ENCODE measurements at places on chromosomes 6 and 20. TPM values are rescaled to one million over a fixed set of nuclear protein-coding genes. Genes with fewer than 3 reads are reported as not detected.
A peak's percentile ranks its signal among the peaks of the same experiment; 100 is the strongest.

- no peaks in the 10 kb centered on the region for H3K36me3 ChIP-seq
- peaks cover 34% of the 10 kb centered on the region for H3K4me1 ChIP-seq
- no peak for DNase-seq
- peak overlapping the region; percentile 79 for H3K27ac ChIP-seq
These were observed 4.0 kb upstream of the FAM110A start for GRCh38 chr20:829551-829950.

DNA sequence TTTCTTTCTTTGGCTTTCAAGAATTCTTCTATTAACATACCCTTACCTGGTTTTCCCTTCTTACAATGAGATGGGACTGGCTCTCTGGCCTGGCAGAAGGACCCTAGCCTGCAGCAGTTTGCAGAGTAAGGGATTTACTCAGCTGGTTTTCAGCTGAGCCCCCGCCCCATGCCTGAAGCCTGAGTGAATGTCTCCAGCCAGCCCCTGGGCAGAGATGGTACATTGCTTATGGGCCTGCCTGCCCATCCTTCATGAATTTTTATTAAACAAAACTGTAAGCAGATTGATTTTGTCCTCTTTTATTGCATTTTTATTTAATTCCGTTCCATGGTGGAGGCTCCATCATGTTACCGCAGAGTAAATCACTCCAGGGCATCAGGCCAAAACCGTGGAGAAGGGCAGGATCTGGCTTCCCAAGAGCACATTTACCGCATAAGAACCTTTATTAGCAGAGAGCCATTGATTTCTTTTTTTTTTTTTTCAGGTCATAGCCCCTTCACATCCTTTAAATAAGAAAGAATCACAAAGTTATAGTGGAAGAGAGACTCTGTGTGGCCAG is 316.2 kb downstream of the DHX35 start:
- no peaks in the 10 kb centered on the region for H3K36me3 ChIP-seq
- DNase-seq, result no peak
- no peaks in the 10 kb centered on the region for H3K27me3 ChIP-seq
- H3K4me3 ChIP-seq, result no peak overlapping the region

DNA sequence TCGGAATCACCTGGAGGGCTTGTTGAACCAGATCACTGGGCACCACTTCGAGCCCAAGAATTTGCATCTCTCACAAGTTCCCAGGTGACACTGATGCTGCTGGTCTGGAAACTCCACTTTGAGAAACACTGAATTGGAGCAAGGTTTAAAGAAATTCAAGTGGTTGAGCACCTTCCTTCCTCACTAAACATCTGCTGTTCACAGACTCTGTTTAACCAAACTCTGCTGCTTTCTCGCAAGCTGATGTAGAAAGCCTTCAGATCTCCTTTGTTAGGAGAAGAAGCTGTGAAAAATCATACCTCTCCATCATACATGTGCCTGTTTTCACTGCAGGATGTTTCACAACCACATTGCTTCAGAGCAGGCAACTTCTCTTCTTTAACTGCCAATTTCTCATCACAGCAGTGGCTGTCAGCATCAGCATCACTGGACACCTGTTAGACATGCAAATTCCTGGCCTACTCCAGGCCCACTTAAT is 87.5 kb upstream of the TOP1 start:
- H3K4me3 ChIP-seq, result no peak overlapping the region
- H3K36me3 ChIP-seq, result no peaks in the 10 kb centered on the region
- peaks cover 31% of the 10 kb centered on the region for H3K27me3 ChIP-seq
- no peak overlapping the region for H3K27ac ChIP-seq
- H3K4me1 ChIP-seq, result no peaks in the 10 kb centered on the region
- DNase-seq, result no peak

DNA sequence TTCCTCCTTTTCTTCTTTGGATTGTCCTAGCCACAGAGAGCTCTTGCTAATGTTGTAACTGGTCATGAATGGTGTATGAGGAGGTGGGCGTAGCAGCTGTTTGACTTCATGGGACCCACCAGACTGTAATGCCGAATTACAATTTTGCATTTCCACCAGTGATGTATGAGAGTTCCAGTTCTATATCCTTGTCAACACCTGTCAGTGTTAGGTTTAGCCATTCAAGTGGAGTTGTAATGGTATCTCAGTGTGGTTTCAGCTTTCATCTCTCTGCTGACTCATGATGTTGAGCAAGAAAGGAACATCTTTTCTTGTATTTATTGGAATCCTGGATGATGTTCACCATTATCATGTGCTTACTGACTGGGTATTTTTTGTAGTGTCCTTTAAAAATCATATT is 5.1 kb downstream of the IGF2R start:
- H3K27me3 ChIP-seq, result no peaks in the 10 kb centered on the region
- peak; percentile 69 for DNase-seq
- H3K4me1 ChIP-seq, result peaks cover 73% of the 10 kb centered on the region

- H3K4me3 ChIP-seq, result no peak overlapping the region
- DNase-seq, result peak; percentile 29
- H3K27me3 ChIP-seq, result no peaks in the 10 kb centered on the region
- no peak overlapping the region for H3K27ac ChIP-seq
- peaks cover 11% of the 10 kb centered on the region for H3K4me1 ChIP-seq
These were observed 16.5 kb downstream of the PPP1R10 start for GRCh38 chr6:30600451-30600961.

DNA sequence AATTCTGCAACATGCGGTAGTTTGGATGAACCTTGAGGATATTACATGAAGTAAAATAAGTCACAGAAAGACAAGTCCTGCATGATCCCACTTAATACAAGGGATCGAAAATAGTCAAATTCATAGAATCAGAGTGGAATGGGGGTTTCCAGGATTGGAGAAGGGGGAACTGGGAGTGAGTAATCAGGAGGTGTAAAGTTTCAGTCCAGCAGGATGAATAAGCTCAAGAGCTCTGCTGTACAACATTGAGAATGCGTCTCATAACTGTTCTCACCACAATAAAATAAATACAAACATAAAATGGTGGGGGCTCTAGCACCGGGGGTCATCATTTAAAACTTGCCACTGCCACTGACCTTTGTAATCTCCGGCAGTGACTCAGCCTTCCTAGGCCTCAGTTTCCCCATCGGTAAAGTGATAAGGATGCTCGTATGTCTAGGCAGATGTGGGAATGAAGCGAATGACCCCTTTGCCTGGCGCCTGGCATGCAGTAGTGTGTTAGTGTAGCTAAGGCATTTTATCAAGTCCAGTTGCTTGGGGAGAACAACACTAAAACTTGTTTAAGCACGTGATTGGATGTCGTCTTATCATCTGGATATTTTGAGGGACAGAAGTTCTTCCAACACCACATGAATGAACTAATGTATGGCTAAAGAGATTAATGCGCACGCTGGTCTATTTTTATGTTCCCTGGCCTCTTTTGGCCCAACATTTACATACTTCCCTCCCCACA is 421.1 kb downstream of the QKI start:
- no peak overlapping the region for H3K27ac ChIP-seq
- H3K27me3 ChIP-seq, result peaks cover 37% of the 10 kb centered on the region
- no peaks in the 10 kb centered on the region for H3K36me3 ChIP-seq
- H3K4me1 ChIP-seq, result peaks cover 4% of the 10 kb centered on the region

- H3K27ac ChIP-seq, result peak within 1 kb of the TSS; percentile 86
- peaks cover 19% of the 10 kb centered on the region for H3K4me1 ChIP-seq
- H3K4me3 ChIP-seq, result peak within 1 kb of the TSS; percentile 51
- no peaks in the 10 kb centered on the region for H3K27me3 ChIP-seq
These were observed at the start of gene TRIM38 for GRCh38 chr6:25962149-25963127. TSS of gene TRIM38 (plus strand) at chr6:25962802. CDS start at chr6:25966523, 3,721 bp downstream.

DNA sequence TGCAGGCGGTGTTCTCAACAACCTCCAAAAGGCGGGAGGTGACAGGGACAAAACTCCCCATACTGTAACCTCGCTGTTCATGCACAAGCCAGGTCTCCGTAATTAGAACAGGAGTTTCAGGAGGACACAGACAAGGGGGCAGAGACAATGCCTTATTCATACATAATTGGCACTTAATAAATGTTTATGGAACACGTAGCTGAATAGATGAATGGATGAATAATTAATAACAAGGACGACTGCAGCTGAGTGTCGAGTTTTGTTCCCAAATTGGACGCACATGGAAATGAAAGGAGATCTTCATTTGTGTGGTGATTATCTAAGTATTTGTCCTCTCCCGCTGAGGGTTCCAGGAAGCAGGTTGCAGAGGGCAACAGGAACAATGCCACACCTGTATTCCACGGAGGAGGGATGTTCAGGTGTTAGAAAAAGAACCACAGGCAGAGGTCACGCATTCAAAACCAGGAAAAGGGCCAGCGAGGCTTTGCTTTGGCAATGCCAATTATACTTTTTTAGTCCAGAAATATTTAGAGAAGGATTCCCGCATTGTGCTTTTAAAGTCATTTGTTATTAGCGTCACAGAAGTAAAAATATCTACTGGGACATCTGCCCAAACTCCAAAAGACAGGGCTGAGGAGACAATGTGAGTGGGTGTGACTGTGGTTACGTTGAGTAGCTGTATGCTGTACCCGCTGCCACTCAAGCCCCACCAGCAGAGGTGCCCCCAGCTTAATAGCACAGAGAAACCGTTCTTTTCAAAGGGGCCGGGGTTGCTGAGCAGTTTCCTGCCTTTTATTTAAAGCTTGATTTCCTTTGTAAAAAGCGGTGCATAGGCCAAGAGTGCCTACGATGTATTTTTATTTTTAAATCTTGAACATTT is 123.3 kb downstream of the PXDC1 start:
- H3K27ac ChIP-seq, result no peak overlapping the region
- DNase-seq, result no peak
- no peak overlapping the region for H3K4me3 ChIP-seq
- peaks cover 64% of the 10 kb centered on the region for H3K27me3 ChIP-seq

GRCh38 chr6:72631480-72631879 is 9.6 kb downstream of the KCNQ5 start:
- no peak for DNase-seq
- H3K27me3 ChIP-seq, result no peaks in the 10 kb centered on the region
- no peaks in the 10 kb centered on the region for H3K4me1 ChIP-seq
- no peaks in the 10 kb centered on the region for H3K36me3 ChIP-seq
- H3K27ac ChIP-seq, result no peak overlapping the region

SLC2A10 gene
- total RNA-seq, result 0.58 TPM

- no peak overlapping the region for H3K27ac ChIP-seq
- H3K27me3 ChIP-seq, result no peaks in the 10 kb centered on the region
- no peaks in the 10 kb centered on the region for H3K36me3 ChIP-seq
These were observed 620.0 kb upstream of the FLRT3 start for GRCh38 chr20:14957402-14957801.

DNA sequence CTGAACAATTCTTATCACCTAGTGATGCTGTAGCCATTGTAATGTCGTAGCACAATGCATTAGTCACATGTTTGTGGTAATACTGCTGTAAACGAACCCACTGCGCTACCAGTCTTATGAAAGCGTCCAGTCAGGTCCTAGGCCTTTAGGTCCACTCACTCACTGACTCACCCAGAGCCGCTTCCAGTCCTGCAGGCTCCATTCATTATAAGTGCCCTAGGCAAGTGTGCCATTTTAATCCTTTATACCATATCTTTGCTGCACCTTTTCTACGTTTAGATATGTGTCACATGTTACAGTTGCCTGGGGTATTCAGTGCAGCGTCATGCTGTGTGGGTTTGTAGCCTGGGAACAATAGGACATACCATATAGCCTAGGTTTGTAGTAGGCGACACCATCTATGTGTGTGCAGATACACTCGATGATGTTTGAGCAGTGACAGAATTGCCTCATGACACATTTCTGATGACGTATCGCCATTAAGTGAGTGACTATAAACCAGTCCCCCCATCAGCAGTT is 15.4 kb downstream of the IGF2R start:
- no peak for DNase-seq
- H3K4me1 ChIP-seq, result peaks cover 76% of the 10 kb centered on the region
- H3K27me3 ChIP-seq, result no peaks in the 10 kb centered on the region
- H3K27ac ChIP-seq, result peak overlapping the region; percentile 46
- peaks cover 2% of the 10 kb centered on the region for H3K36me3 ChIP-seq

DNA sequence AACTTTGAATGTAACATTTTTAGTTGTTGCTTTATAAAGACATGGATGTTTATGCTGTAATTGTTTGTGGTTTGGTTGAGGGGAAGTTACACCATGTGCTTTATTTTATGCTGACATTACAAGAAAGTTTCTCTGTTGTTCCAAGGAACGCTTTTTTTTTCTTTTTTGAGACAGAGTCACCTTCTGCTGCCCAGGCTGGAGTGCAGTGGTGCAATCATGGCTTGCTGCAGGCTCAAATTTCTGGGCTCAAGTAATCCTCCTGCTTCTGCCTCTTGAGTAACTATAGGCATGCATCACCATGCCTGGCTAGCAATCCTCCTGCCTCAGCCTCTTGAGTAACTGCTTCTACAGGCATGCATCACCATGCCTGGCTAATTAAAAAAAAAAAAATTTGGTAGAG is 21.0 kb upstream of the IFNGR1 start:
- H3K4me3 ChIP-seq, result no peak overlapping the region
- H3K27ac ChIP-seq, result no peak overlapping the region
- no peak for DNase-seq
- H3K27me3 ChIP-seq, result peaks cover 2% of the 10 kb centered on the region
- peaks cover under 1% of the 10 kb centered on the region for H3K4me1 ChIP-seq

DNA sequence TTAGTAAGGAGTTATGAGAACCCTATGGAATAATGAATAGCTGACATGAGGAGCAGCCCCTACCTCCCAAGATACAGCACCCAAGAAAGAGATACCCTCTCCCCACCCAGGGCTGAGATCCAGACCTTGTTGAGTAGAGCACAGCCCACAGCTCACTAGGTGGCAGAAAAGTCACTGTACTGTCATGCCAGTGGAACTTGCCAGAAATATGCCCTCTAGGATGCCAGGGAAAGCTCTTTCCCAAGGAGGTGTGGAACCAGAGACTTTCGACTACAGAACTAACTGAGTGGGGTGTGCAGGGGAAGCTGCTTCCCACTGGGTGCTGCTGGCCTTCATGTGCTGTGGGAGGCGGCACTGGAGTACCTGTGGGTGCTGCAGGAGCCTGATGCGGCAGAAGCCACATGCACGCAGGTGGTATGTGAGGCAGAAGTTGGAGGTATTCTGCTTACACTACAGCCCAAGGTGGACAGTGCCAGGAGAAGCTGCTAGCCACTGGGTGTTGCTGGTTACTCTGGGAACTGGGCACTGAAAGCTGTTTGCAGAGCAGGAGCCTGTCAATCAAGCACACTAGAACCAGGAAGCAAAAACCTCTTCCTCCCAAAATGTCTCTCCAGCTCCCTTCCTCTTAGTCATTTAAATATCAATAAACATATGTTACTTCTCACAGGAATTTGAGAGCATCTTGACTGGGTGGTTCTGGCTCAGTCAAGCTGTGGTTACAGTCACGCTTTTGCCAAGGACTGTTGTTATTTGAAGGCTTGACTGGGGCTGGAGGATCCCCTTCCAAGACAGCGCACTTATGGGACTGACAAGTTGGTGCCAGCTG is 17.8 kb downstream of the ARMC12 start:
- peaks cover 48% of the 10 kb centered on the region for H3K27me3 ChIP-seq
- peak; percentile 3 for DNase-seq
- no peaks in the 10 kb centered on the region for H3K36me3 ChIP-seq
- no peaks in the 10 kb centered on the region for H3K4me1 ChIP-seq

BCL2L1 gene
- 150 TPM for total RNA-seq

DNA sequence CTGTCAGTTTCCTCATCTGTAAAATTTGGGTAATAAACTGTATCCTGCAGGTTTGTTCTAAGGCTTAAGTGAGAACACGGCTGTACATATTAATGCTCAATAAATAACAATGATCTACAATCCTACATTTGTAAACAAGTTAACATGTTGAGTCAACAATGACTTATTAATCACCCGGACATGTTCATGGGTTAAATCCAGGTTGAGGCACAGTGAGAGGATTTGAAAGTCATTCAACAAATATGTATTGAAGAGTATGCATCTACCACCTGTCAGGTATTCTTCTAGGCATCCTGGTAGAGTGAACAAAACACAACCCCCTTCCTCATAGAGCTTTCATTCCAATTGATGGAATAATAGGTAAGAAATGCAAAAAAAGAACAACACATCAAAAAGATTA is 554.7 kb upstream of the SLC35B3 start:
- no peak overlapping the region for H3K27ac ChIP-seq
- H3K4me3 ChIP-seq, result no peak overlapping the region
- H3K27me3 ChIP-seq, result no peaks in the 10 kb centered on the region
- H3K4me1 ChIP-seq, result no peaks in the 10 kb centered on the region

OPN5 gene
- not detected for total RNA-seq

Measured in K562 (cell line).